T-helper 17 cell (primary cell): ENCODE measurements at places on chromosomes 13 and 19.

- DNase-seq: no peak
These were observed 307.6 kb downstream of the SHISA2 start for GRCh38 chr13:25744178-25744577.

DNA sequence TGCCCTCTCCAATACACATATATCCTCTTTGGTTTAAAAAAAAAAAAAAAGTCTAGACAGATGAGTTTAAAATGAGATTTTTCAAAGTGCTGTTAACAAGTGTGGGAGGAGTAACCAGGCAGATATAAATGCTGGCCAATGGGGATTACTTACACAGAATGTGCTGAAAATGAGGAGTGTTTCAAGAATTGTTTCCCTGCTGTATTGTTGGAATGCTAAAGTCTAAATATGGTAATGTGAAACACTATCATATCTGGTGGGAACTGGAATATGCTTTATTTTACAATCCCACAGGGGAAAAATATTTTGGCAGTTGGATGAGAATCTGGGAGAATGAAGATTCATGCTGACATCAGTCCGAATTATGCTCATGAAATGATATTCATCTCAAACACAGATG lies 250.7 kb downstream of the DCT start:
- no peak for DNase-seq

GRCh38 chr13:50126263-50126992 lies 111.2 kb downstream of the KCNRG start:
- no peak for DNase-seq

DNA sequence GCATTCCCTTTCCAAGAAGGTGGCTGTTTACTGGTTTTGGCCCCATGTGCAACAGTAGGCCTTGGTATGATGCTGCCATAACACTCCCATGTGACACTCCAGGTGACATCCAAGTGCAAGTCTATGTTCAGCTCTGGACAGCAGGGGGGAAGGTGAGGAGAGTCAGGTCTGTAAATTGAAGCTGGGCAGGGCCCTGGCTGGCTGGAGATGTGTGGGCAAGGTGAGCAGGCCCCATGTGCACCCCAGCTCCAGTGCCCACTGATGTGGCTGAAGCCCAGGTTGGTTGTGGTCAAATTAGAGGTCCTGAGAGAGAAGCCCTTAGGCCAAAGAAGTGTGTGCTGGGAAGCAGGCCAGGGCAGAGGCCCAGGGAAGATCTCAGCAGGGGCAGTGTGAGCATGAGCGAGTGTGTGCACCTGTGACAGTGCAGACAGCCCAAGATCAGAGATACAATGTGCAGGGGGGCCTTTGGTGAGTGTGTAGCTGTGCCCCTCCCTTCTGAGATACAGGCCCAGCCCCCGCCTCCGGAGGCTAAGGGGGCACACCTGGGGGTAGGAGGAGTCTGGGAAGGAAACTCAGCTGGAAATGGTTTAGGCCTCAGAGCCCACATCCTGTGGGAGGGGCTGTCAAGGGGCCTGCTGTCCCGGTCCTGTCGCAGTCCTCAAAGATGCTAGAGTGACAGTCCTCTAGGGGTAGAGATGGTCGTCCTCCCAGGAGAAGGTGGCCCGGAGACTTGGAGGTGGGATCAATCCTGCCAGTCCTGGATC lies 18.6 kb downstream of the DEDD2 start:
- DNase-seq: peak; percentile 71

DNA sequence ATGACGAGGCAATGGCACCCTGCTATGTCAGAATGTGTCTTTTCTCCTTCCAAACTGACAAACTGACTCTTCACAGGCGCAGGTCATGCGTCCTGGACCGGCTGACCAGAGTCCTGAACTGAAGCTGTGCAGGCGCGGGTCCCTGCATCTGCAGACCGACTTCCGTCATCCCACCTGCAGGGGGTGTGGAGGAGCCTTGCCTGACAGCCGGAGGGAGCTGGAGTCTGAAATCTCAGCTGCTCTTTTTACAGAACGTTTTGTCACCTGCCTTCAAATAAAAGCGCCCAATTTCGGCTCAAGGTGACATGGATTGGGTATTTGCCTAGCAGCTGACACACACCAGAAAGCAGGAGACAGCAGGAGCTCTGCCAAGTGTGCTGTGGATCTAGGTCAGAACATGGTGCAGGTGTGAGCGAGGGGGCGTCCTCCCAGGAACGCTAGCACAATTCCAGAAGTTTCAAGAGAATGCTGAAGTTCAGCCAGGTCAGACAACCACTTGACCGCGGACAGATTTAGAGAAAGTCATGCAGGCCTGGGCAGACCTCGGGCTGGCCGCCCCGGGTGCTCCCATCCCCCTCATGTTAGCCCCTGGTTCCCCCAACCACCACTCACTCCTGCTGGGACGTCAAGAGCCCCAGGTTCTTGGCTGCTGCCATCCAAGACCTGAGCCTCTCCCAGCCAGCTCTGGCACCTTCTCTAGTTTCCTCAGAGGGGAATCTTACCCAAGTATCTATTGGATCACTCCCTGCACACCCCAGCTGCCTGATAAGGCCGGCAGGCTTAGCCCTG lies 32.8 kb downstream of the ELL start:
- no peak for DNase-seq

DNA sequence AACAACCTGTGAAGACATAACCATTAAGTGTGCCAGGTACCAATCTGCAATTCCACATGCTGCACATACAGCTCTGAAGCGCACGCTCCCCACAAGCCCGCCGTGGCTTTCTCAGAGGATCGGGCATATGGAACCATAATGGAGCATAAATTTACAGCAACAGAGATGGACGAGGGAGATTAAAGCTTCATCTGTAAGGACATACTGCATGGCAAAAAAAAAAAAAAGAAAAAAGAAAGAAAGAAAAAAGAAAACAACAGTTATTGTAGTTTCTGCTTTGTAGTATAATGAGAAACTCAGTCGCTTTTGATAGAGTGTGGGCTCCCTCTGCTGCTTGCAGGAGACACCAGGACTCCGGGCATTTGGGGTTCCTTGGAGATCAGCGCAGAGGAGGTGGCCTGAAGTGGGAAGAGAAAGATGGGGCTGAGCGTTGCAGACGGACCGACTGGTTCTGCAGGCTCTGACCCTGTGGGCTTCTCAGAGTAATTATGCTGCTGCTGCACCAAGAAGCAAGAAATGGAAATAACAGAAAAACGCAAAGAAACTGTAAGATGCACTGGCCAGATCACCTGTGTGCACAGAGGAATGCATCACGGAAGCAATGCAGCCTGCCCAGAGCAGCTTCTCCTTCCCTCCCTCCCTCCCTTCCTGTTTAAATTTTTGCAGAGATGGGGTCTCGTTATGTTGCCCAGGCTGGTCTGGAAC lies 10.8 kb upstream of the PDCD5 start:
- peak; percentile 45 for DNase-seq

DNA sequence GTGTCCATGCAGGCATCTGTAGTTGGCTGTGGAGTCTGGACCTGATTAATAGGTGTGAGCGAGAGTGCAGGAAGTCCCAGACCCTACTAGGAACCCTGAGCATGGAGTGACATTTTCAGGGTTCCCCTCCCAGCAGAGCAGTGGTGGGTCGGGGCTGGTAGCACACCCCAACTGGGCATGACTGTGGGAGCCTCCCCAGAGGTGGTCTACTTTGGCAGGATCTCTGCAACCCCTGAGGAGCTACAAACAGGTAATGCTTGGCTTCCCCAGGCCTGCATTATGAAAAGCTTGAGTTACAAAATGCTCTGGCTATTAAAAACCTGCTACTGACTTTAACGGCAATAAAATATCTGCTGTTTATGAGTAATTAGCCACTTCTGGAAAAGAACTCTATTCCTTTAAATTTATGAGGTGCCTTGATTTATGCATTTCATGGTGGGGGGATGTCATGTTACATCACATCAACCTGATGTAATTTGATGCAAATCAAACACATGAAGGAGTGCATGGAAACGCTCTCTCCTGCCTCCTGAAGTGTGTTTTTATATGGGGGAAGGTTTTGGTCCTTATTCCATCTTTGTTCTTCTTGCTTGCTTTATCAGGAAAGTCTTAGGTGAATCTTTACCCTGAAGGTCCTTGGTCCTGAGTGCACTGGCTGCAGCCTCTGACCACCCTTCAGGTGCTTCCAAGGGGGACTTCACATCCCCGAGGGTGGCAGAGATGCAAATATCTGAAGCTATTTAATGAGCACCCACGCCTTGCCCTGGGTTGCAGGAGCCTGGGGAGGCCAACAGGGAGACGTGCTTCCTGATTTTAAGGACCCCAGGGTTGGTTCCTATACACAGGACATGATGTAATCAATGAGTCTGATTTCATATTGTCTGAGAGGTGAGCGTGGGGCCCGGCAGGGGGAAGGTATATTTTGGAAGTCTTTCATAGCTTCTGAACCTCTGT lies 54.0 kb downstream of the ZNF536 start:
- no peak for DNase-seq

DNA sequence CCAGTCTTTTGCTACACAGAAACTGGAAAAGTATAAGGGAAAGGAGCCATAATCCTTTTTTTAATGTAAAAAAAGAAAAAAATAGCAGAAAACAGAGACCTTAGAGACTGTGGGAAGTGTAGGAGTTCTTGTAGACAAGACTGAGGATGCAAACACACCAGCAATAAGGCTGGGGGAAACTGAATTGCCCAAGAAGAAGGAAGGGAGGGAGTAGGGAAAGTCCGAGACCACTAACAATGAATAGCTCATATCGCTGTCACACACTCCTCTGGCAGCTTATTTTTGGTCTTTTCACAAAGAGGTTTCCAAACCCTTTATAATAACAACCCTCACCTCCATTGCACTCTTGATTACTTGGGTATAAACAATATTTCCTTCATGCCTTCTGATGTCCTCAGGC lies 952.0 kb downstream of the SLITRK5 start:
- no peak for DNase-seq

GRCh38 chr13:30065181-30065580 lies 214.8 kb upstream of the UBL3 start:
- DNase-seq: no peak

GRCh38 chr13:112996671-112997091 lies 27.7 kb downstream of the MCF2L start:
- no peak for DNase-seq

DNA sequence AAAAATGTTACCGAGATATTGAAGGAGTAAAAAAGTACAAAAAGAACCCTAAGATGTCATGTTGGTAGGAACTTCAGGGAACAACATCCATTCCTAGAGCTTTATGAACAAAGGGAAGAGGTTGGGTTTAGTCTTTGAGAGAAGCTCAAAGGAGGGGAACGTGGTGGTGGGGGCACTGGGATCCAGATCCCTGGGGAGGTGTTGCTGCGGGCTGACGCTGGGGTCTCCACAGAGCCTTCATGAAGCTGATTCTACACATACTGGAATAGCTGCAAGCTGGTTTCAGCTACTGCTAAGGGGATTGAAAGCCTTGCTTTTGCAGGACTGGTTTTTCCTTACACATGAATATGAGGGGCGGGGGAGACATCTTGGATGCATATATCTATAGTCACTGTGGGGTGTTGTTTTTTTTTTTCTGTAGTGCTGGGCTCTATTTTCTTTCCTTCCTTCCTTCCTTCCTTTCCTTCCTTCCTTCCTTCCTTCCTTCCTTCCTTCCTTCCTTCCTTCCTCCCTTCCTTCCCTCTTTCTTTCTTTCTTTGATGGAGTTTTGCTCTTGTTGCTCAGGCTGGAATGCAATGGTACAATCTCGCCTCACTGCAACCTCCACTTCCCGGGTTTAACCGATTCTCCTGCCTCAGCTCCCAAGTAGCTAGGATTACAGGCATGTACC lies 6.5 kb upstream of the MZF1 start:
- DNase-seq: no peak

- no peak for DNase-seq
These were observed 10.3 kb upstream of the ZBTB7A start for GRCh38 chr19:4077007-4077374.

DNA sequence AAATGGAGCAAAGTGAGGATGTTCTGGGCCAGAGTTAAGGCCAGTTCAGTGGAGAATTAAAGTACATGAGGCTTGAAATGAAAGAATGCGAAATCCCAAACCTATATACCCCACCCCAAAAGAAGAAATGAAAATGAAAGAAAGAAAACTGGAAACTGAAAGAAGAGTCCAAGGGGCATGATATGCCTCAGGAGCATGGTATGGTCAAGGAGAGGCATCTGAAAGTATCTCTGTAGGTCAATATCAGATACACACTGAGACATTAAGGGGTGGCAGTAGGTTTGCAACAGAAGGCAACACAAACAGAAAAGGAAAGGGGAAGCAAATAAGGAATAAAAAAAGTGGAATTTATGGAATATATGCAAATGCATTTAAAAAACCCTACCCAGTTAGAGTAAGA lies 166.5 kb downstream of the COG6 start:
- DNase-seq: no peak

- DNase-seq: no peak
These were observed 16.3 kb downstream of the LEUTX start for GRCh38 chr19:39795001-39795400.

DNA sequence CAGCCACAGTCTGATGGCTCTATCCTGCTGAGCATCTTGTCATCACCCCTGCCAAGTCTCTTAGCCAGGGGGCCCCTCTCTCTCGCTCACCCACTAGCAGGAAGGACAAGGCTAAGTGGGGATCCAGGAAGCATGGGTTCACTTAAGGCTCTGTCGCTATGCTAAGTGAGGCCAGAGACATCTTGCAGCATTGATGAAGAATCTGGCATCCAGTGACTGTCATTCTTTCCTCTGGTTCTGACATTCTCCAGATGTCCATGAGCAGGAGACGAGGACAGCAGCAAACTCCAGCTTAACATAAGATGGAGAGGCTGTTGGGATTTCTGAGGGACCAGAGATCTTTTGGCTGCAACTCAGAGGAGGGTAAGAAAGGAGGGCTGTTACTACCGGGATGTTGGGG lies 230.2 kb downstream of the TSHZ3 start:
- no peak for DNase-seq

DNA sequence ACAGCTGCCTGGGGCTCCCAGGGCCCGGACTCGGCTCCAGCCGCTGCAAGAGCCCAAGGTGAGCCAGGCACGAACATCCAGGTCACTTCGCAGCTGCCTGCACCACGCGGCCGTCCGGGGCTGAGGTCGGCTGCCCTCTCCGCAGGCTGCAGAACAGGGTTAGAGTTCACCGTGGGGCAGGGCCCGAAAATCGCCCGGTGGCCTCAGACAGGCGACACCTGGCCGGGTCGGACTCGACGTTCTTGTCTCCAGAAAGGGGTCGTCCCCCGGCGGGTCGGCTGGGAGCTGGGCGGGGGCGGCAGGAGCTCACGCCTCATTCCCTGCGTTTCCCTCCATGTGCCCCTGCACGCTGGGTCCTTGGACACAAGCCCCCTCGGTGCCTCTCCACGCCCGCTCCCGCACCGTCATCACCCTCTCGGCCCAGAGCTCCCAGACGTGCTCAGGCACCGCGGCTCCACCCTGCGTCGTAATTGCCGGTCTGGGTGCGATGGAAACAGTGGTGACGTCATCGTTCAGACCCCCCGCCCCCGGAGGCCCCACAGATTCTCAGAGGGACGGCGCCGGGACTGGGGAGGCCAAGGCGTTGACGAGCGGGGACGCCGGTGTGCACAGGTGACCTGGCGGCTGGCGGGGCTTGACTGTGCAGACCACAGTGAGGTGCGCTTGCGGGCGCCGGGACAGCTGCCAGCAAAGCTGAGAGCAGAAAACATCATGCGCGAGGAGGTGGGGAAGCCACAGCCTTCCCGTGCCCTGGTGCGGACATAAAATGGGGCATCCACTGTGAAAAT lies 4.0 kb upstream of the GRIN3B start:
- DNase-seq: peak; percentile 77
